Fibroblast of lung (primary cell): ENCODE measurements at places on chromosomes 7 and 10. TPM values are rescaled to one million over a fixed set of nuclear protein-coding genes. Genes with fewer than 3 reads are reported as not detected.

Gene TEX47
- total RNA-seq = not detected in 2 replicates

Gene PTCD1
- total RNA-seq = 7.2 and 8.1 TPM in 2 replicates

Gene OGA
- 108 and 193 TPM in 2 replicates for total RNA-seq

Gene DNAH11
- under 0.01 and 0.33 TPM in 2 replicates for total RNA-seq

Gene CFAP58
- 0.26 and 0.33 TPM in 2 replicates for total RNA-seq

Gene NANOS1
- 1.0 and 1.2 TPM in 2 replicates for total RNA-seq

Gene CNPY1
- total RNA-seq = not detected in 2 replicates

Gene STARD3NL
- total RNA-seq = 91.9 and 105 TPM in 2 replicates

Gene RPP38
- 14.6 and 15.4 TPM in 2 replicates for total RNA-seq

Gene CDK14
- 36.0 and 41.1 TPM in 2 replicates for total RNA-seq

Gene PTPN12
- 42.3 and 42.6 TPM in 2 replicates for total RNA-seq

Gene DNAJC30
- 1.8 and 3.8 TPM in 2 replicates for total RNA-seq

Gene GIMAP2
- total RNA-seq = 13.9 and 16.2 TPM in 2 replicates

Gene AGAP9
- total RNA-seq = 2.1 and 2.8 TPM in 2 replicates

Gene EPHB4
- total RNA-seq = 75.8 and 98.8 TPM in 2 replicates

Gene CTAGE4
- 0.17 and 1.0 TPM in 2 replicates for total RNA-seq
